ENCODE measurements at places on chromosomes 1 and 21.
A peak's percentile ranks its signal among the peaks of the same experiment; 100 is the strongest.

- no peak overlapping the region for H3K27ac ChIP-seq
- no peak overlapping the region for H3K4me3 ChIP-seq
- H3K4me1 ChIP-seq = no peaks in the 10 kb centered on the region
- peak; percentile 90 for DNase-seq
These were observed 61.1 kb downstream of the SDC3 start for GRCh38 chr1:30847358-30847972.

GRCh38 chr1:205933671-205934618 is 9.3 kb downstream of the SLC26A9 start:
- peaks cover 2% of the 10 kb centered on the region for H3K4me1 ChIP-seq
- peak; percentile 44 for DNase-seq
- H3K27ac ChIP-seq = no peak overlapping the region
- H3K36me3 ChIP-seq = no peaks in the 10 kb centered on the region

- peaks cover 4% of the 10 kb centered on the region for H3K4me1 ChIP-seq
- no peak overlapping the region for H3K4me3 ChIP-seq
- H3K27me3 ChIP-seq = no peaks in the 10 kb centered on the region
- H3K27ac ChIP-seq = no peak overlapping the region
- H3K36me3 ChIP-seq = no peaks in the 10 kb centered on the region
These were observed 18.4 kb upstream of the F3 start for GRCh38 chr1:94559921-94560320.

GRCh38 chr1:198007687-198008607 is 90.8 kb downstream of the LHX9 start:
- DNase-seq = no peak
- no peaks in the 10 kb centered on the region for H3K27me3 ChIP-seq
- H3K4me3 ChIP-seq = no peak overlapping the region

DNA sequence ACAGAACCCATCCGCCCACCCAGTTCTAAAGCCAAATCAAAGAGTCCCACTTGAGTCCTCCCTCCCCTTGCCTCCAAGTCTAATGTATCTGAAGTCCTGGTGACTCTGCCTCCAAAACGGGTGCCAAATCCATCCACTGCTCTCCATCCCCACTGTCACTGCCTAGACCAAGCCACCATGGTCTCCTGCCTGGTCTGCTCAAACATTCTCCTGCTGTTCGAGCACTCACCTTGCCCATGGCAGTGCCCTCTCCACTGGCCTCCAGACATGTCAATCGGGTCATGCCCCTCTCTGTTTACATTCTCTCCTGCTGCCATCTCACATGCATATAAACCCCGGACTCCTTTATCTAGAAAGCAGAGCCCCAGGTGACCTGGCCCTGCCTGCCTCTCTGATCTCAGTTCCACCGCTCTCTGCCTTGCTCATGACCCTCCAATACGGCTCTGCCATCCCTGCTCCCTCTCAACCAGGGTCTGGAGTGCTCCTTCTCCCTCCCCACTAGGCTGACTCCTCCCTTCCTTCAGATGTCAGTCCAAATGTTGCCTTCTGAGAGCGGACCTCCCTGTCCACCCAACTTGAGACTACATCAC is 32.1 kb upstream of the MX1 start:
- H3K4me1 ChIP-seq = no peaks in the 10 kb centered on the region
- H3K27me3 ChIP-seq = no peaks in the 10 kb centered on the region
- no peak overlapping the region for H3K4me3 ChIP-seq
- no peak overlapping the region for H3K27ac ChIP-seq
- H3K36me3 ChIP-seq = no peaks in the 10 kb centered on the region
- no peak for DNase-seq

DNA sequence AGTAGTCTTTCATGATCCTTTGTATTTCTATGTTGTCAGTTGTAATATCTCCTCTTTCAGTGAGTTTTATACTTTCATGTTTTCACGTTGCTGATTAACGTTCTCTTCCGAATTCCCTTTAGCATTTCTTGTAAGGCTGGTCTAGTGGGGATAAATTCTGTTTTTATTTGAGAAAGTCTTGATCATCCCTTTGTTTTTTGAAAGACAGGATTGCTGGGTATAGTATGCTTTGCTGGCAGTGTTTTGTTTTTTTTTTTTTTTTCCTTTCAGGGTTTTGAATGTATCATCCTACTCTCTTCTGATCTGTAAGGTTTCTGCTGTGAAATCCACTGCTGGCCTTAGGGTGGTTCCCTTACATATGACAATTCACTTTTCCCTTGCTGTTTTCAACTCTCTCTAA is 74.4 kb downstream of the SCMH1 start:
- DNase-seq = no peak
- no peaks in the 10 kb centered on the region for H3K27me3 ChIP-seq
- H3K36me3 ChIP-seq = no peaks in the 10 kb centered on the region

DNA sequence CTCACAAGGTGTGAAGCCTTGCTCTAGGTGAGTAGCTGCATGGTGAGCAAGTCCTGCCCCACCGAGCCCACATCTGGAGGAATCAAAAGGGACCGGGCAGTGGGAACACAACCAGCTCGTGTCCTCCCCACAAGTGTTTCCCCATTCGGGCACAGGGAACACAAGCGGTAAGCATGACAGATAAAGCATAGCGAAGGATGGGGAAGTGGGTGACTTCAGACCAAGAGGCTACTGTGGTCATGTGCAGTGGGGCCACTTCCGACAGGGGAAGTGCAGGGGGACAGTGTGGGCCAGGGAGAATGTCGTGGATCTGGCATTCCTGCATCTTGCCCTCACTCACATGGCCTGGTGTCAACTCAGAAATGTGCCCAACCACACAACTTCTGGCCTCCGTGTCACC is 306.2 kb downstream of the FAM72C start:
- no peaks in the 10 kb centered on the region for H3K27me3 ChIP-seq
- DNase-seq = no peak
- no peaks in the 10 kb centered on the region for H3K36me3 ChIP-seq
- no peak overlapping the region for H3K4me3 ChIP-seq
- no peaks in the 10 kb centered on the region for H3K4me1 ChIP-seq

- no peak overlapping the region for H3K27ac ChIP-seq
- H3K4me1 ChIP-seq = no peaks in the 10 kb centered on the region
- no peak overlapping the region for H3K4me3 ChIP-seq
- no peaks in the 10 kb centered on the region for H3K36me3 ChIP-seq
These were observed 27.0 kb downstream of the DPYD start for GRCh38 chr1:97893844-97894243.

GRCh38 chr21:38956856-38957571 is 151.3 kb downstream of the ETS2 start:
- no peak overlapping the region for H3K4me3 ChIP-seq
- H3K36me3 ChIP-seq = no peaks in the 10 kb centered on the region
- H3K27me3 ChIP-seq = no peaks in the 10 kb centered on the region

DNA sequence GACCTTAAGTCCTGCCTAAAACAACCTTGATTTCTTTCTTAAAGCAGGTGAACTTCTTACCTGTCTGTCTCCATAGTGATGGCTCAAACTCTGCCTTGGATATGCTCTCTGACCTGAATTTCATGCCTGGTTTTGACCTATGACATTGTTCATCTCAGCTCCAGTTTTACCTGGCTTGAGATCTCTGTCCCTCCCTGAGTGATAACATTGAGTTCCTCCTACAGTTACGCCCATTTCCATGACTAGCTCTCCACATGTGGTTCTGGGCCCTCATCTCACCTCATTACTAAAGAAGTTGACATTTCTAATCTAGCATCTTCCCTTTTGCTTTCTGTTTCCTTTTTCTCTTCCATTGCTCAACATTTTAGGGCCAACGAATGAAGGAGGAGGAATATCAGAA is 233.1 kb downstream of the HHIPL2 start:
- no peaks in the 10 kb centered on the region for H3K36me3 ChIP-seq
- no peak for DNase-seq
- H3K27me3 ChIP-seq = no peaks in the 10 kb centered on the region
- no peak overlapping the region for H3K4me3 ChIP-seq
- no peaks in the 10 kb centered on the region for H3K4me1 ChIP-seq

- no peaks in the 10 kb centered on the region for H3K27me3 ChIP-seq
- no peaks in the 10 kb centered on the region for H3K36me3 ChIP-seq
- no peaks in the 10 kb centered on the region for H3K4me1 ChIP-seq
- H3K27ac ChIP-seq = no peak overlapping the region
These were observed 231.3 kb downstream of the C1orf94 start for GRCh38 chr1:34408011-34408410.

DNA sequence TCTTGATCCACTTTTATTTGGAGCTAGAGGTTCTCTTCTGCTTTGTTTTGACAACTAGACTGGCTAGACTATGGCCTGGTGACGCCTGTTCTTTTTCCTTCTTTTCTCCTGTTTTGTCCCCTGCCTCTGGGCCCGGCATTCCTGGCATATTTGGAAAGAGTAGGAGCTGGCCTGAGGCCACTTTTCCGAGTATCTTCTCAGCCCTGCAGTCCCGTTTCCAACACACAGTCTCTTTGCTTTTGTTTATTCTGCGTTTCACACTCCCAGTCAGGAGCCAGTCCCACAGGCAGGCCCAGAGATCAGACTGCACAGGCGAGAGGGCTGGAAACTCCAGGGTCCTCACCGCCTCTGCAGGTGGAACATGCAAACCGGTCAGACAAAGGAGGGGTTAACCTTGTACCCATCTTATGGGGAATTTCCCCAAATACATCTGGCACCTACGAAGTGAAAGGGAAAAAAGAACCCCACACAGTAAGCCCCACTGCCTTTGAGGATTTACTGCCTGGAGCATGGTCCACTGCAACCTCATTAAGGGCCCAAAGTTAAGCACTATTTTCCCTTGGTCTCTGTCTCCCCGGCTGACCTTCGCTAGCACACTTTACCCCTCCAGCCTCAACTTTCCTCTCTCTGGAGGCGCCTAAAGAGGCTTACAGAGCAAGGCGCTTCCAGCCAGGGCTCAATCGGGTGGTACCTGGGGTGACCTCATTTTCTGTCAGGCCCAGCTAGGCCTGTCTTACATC is 141.1 kb downstream of the TOMM20 start:
- H3K27ac ChIP-seq = peak overlapping the region; percentile 93
- no peaks in the 10 kb centered on the region for H3K36me3 ChIP-seq
- DNase-seq = peak; percentile 98
- H3K4me3 ChIP-seq = no peak overlapping the region
- peaks cover 4% of the 10 kb centered on the region for H3K4me1 ChIP-seq

DNA sequence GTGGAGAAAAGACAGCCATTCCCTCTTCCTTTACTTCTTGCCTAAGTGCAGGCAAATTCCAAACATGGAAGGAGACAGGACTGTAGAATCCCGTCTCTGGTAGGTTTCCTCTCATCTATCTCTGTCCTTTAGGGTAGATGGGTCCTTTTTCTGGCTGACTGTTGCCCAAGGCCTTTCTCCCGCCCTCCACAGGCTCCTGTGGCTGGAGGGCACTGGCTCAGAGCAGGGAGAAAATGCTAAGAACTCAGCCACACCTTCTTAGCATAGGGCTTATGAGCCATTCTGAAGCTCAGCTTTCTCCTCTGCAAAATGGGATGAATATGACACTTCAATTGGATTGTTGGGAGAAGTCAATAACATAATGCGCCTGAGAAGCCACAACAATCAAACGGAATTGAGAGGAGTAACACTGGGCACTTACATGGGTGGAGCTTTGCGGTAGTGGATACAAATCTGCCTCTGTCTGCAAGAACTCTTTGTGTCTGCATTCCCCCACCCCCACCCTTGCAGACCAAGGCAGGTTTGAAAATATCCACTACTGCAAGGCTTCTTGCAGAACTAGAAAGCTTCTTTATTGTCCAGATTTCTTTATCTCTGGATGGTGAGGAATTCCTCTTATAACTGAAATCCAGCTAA is 94.7 kb downstream of the CSMD2 start:
- no peaks in the 10 kb centered on the region for H3K4me1 ChIP-seq
- no peak overlapping the region for H3K4me3 ChIP-seq
- no peaks in the 10 kb centered on the region for H3K27me3 ChIP-seq
- H3K27ac ChIP-seq = no peak overlapping the region

- no peak for DNase-seq
- H3K27ac ChIP-seq = no peak overlapping the region
- H3K27me3 ChIP-seq = peaks cover 22% of the 10 kb centered on the region
- no peaks in the 10 kb centered on the region for H3K36me3 ChIP-seq
These were observed 1.0 kb upstream of the LRRC38 start for GRCh38 chr1:13514821-13515220.

- DNase-seq = peak; percentile 92
- no peak overlapping the region for H3K4me3 ChIP-seq
- H3K27me3 ChIP-seq = no peaks in the 10 kb centered on the region
- peaks cover 3% of the 10 kb centered on the region for H3K4me1 ChIP-seq
- H3K36me3 ChIP-seq = no peaks in the 10 kb centered on the region
These were observed 275.5 kb upstream of the FMN2 start for GRCh38 chr1:239816081-239816782.

- DNase-seq = no peak
- H3K27ac ChIP-seq = no peak overlapping the region
- no peaks in the 10 kb centered on the region for H3K27me3 ChIP-seq
- H3K4me3 ChIP-seq = no peak overlapping the region
- no peaks in the 10 kb centered on the region for H3K4me1 ChIP-seq
- H3K36me3 ChIP-seq = no peaks in the 10 kb centered on the region
These were observed 4.4 kb upstream of the FASLG start for GRCh38 chr1:172654535-172654934.

GRCh38 chr1:85544689-85545215 is 35.8 kb upstream of the CCN1 start:
- no peaks in the 10 kb centered on the region for H3K27me3 ChIP-seq
- no peak overlapping the region for H3K4me3 ChIP-seq
- H3K4me1 ChIP-seq = peaks cover 2% of the 10 kb centered on the region
- peak overlapping the region; percentile 8 for H3K27ac ChIP-seq
- DNase-seq = peak; percentile 79
- H3K36me3 ChIP-seq = no peaks in the 10 kb centered on the region

DNA sequence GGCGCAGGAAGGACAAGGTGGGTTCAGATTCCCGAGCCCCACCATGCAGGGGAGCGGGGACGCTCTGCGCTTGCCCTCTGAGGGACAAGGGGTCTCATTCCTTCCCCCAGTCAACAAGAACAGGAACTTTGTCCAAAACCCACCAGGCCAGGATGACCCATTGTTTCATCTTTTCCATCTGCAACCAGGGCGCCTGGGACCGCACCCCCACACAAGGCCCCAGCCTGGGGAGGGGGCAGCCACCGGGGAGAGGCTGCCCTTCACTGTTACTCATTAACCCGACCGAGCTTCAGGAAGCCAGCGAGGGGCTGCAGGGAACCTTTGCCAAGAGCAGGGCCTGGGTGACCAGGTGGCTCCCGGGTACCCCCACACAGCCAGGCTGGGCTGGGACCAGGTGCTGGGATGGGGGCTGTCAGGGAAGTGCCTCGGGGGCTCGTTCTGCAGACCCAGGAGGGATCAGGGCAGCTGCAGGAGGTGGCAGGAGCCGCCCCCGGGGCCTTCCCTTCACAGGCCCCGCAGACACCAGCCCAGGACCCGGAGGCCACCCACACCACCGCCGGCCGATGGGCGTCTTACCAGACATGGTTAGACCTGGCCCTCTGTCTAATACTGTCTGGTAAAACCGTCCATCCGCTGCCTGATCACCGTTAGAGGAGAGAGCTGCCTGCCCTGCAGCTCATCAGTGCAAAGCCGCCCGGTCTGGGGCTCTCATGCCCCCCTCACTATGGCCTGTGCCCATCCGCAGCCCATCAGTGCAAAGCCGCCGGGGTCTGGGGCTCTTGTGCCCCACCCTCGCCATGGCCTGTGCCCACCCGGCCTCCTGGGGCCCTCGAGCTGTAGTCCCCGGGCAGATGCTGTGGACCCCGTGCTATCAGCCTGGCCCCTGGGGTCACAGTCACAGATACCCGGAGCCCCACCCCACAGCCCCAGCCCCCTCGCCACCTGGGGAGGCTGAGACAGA is 4.9 kb upstream of the TTLL10 start:
- no peaks in the 10 kb centered on the region for H3K36me3 ChIP-seq
- no peak for DNase-seq
- H3K4me1 ChIP-seq = peaks cover 4% of the 10 kb centered on the region
- no peak overlapping the region for H3K4me3 ChIP-seq
- no peaks in the 10 kb centered on the region for H3K27me3 ChIP-seq
- no peak overlapping the region for H3K27ac ChIP-seq

- no peak overlapping the region for H3K4me3 ChIP-seq
- H3K4me1 ChIP-seq = no peaks in the 10 kb centered on the region
- no peaks in the 10 kb centered on the region for H3K36me3 ChIP-seq
- no peak overlapping the region for H3K27ac ChIP-seq
These were observed 41.8 kb downstream of the MIS18A start for GRCh38 chr21:32237021-32237420.

All from mesendoderm (in vitro differentiated cells).